ENCODE measurements at places on chromosomes 11 and 22. TPM values are rescaled to one million over a fixed set of nuclear protein-coding genes. Genes with fewer than 3 reads are reported as not detected.

- H3K27me3 ChIP-seq = no peaks in the 10 kb centered on the region
- no peak overlapping the region for H3K4me3 ChIP-seq
- DNase-seq = no peak
- no peaks in the 10 kb centered on the region for H3K4me1 ChIP-seq
Measured at GRCh38 chr11:36333897-36334296, 37.8 kb downstream of the PRR5L start.

GRCh38 chr11:73249853-73250783 is 22.0 kb upstream of the P2RY6 start:
- H3K27me3 ChIP-seq = no peaks in the 10 kb centered on the region
- no peaks in the 10 kb centered on the region for H3K36me3 ChIP-seq
- DNase-seq = no peak
- no peaks in the 10 kb centered on the region for H3K4me1 ChIP-seq

DNA sequence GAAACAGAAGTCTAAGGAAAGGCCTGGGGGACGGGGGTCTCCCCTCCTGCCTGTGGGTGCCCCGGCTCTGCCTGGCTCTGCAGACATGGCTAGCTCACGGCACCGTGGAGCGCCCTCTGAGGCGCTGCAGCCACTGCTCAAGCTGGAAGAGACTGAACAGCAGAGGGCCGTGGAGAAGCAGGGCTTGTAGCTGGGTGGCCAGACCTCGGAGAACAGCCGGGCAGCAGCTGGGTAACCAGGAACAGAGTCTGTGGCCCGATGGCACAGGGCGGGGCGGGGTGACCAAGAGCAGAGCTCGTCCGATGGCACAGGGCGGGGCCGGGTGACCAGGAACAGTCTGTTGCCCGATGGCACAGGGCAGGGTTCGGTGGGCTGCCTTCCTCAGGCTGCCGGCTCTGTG is 18.1 kb downstream of the RNH1 start:
- H3K4me3 ChIP-seq = no peak overlapping the region
- no peaks in the 10 kb centered on the region for H3K36me3 ChIP-seq
- no peaks in the 10 kb centered on the region for H3K4me1 ChIP-seq
- H3K27me3 ChIP-seq = no peaks in the 10 kb centered on the region
- H3K27ac ChIP-seq = no peak overlapping the region
- DNase-seq = no peak

- H3K36me3 ChIP-seq = no peaks in the 10 kb centered on the region
- H3K27me3 ChIP-seq = no peaks in the 10 kb centered on the region
- H3K4me1 ChIP-seq = no peaks in the 10 kb centered on the region
- no peak for DNase-seq
- no peak overlapping the region for H3K4me3 ChIP-seq
- no peak overlapping the region for H3K27ac ChIP-seq
Measured at GRCh38 chr11:119706887-119707286, 22.1 kb downstream of the NECTIN1 start.

DNA sequence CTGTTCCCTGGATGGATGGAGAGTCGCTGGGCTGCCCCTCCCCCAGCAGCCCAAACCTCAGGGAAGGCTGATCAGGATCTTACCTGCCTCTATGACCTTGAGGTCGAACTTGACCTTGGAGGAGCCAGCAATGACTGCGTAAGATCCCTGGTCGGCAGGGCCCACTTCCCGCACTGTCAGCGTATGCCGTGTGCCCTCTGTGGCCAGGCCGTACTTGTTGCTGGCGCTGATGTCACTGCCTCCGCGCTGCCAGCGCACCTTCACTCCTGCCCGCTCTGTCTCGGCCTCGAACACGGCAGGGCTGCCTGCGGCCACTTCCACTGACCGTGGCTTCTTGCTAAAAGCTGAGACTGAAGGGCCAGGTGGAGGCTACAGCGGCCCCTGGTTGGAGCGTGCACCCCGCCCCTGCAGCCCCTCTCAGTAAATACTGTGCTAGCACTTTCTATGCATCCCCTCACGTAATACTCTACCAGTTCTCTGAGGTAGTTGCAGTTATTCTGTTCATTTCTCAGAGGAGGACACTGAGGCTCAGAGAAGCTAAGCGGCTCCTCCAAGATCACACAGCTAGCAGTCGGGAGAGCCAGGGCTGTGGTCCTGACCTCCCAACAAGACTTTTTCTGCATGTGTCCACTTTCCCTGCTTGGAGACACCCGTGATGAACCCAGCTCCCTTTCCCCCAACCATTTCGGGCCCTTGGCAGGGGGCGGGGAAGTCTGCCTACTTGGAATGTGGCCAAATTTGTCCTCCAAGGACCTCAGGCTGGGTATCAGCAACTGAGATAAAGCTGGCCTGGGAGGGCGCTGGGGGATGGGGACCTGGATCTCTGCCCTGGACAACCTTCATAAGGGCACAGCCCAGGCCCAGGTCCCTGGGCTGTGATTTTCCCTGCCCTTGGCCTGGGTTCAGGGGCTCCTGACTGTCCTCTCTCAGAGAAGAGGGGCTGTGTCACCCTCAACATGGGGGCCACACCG is 1.1 kb downstream of the MYBPC3 start:
- H3K36me3 ChIP-seq = no peaks in the 10 kb centered on the region
- no peaks in the 10 kb centered on the region for H3K4me1 ChIP-seq
- no peak overlapping the region for H3K4me3 ChIP-seq

The TEX54 gene
- polyA plus RNA-seq = 0.69 TPM

DNA sequence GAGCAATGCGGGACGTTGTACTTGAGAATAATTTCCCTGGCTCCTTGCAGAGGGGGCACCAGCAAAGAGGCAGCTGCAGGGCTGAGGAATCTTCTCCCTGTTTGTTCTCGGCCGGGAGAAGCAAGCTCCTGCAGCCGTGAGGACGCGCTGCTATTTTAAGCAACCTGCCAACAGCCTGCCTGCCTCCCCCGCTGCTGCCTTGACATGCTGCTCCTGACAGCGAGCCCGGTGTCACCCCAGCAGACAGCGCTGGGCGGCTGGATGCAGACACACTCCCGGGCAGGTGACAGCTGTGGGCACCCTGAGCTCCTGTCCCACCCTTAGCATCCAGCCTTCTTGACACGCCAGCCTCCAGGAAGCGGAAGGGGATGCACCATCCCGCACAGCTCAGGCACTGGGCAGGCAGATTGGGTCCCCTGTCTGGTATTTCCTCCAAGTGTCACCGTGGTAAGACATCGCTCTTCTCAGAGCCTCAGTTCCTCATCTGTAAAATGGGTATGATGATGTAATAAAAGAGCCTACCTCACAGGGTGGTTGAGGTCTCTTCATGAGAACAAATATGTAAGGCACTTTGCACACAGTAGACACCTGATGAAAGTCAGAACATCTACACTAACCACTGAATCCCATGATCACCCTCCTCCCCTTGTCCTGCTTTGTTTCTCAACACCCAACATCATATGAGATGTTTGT is 530.6 kb downstream of the MN1 start:
- DNase-seq = no peak
- no peak overlapping the region for H3K4me3 ChIP-seq
- peaks cover 38% of the 10 kb centered on the region for H3K27me3 ChIP-seq
- H3K4me1 ChIP-seq = no peaks in the 10 kb centered on the region
- H3K27ac ChIP-seq = no peak overlapping the region

The ST14 gene
- 40.4 TPM for polyA plus RNA-seq
